Activated T-helper 9 cell treated with anti-CD3 and anti-CD28 coated beads, Interleukin-2, amount 50 U/mL, for 16 hours (primary cell): ENCODE measurements at places on chromosomes 4 and X.
A peak's percentile ranks its signal among the peaks of the same experiment; 100 is the strongest.

GRCh38 chr4:1009542-1010394 lies 1.7 kb upstream of the FGFRL1 start:
- peak; percentile 70 for DNase-seq

- DNase-seq: no peak
Measured at GRCh38 chrX:69139516-69139915, 25.7 kb downstream of the PJA1 start.

DNA sequence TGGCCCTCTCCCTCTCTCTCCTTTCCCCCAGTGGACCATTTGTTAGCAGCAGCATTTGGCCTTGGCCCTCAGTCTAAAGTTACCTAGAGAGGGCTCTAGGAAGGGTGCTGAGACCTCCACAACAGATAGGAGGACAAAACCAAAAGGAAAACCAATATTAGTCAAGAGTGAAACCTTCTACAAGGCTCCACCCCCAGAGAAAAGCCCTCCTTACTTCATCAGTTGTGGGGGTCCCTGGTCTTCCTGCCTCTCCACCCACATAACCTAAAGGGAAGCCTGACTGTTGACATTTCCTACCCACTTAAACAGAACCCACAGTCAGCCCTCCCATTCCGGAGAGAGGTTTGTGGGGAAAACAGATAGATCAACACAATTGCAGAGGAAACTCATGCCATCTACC lies 4.7 kb upstream of the CD40LG start:
- no peak for DNase-seq

DNA sequence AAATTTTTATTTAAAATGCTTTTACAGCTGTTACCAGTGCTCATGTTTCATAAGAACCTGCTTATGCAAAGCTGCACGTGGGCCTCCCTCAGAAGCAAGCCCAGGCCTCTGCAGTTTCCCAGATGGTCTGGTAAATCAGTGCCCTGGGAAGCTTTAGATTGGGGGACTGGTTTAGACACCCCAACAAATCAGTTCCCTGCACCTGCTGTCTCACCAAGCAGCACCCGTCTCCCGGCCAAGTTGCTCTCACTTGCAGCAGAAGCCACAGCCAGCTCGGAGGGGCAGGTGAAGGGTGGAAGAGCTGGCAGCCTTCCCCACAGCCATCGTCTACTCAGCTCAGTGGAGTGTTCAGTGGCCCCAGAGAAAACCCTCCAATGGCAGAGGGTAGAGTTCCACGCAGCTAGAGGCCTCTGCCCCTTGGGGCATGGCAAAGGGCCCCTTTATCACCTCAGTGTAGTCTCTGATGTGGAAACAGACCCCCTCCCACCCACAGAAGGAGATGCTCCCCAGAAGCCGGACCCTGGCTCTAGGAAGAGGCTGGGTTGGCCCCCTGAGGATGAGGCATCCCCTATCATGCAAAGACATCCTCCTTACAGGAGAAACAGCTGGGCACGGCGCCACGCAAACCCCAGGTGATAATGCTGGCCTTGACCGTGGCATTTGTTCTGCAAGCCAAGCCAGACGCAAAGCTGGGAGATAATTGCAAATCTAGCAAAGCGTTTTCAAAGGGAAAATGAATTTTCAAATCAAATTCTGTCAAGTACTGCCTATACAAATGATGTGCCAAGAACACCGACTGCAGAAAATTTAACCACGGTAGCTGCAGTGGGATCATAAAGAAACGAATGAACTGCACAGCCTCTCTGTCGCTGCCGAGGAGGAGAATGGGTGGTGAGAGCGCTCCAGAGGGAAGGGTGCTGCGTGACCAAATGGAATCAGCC lies 51.9 kb downstream of the ZFYVE28 start:
- DNase-seq: no peak

GRCh38 chrX:15515931-15516330 lies 15.3 kb downstream of the BMX start:
- DNase-seq: no peak

GRCh38 chrX:38882894-38883626 lies 81.8 kb downstream of the MID1IP1 start:
- no peak for DNase-seq

DNA sequence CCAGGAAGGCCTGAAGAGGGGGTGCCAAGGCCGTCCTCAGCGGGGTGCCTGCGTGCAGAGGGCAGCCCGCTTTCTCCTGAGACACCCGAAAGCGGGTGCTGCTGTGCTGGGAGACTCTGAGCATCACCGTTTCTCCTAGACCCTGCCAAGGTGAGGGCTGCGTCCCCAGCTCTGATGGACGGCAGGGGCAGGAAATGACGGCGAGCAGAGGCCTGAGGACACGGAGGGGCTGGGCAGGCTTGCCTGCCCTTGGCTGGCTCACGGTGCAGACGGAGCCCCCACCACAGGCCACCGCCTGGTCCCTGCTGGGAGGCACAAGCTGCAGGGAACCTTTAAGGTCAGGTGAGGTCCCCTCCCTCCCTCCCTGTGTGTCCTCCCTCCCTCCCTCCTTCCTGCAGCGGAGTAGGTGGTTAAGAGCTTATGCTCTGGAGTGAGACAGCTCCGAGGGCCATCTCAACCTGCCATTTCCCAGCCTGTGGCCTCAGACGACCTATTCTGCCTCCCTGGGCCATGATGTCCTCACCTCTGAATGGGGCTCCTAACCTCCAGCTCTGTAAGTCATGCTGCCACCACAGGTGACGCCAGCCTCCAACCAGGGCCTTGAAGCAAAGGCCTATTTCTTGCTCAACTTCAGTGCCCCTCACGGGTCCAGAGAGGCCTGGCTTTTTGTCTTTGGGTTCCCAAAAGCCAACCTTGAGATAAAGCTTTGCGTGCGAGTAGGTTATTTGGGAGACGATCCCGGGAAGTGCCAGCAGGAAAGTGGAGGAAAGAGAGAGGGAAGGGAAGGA lies 54.2 kb upstream of the GRPEL1 start:
- DNase-seq: no peak

GRCh38 chr4:120446051-120446567 lies 379.5 kb upstream of the MAD2L1 start:
- no peak for DNase-seq

- DNase-seq: no peak
Measured at GRCh38 chr4:780716-781492, 45.0 kb downstream of the CPLX1 start.

DNA sequence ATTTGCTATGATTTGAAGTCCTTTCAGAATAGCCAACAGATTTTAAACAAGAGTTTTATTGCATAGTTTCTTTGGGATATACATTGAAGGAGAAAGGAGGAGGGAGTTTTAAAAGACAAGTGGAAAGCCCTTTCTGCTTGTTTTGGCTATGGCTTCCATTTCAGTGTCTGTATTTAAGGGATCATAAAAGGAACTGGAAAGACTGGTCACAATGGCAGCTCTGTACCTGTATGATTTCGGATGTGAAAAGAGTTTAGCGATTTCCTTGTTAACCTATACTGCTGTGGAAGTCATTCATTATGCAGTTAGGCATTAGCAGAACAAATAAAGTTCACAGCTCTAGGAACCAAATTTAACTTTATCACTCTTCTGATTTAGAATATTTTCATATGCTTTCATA lies 60.7 kb downstream of the TET2 start:
- DNase-seq: no peak

- no peak for DNase-seq
Measured at GRCh38 chrX:136452614-136453013, 35.1 kb upstream of the BRS3 start.

DNA sequence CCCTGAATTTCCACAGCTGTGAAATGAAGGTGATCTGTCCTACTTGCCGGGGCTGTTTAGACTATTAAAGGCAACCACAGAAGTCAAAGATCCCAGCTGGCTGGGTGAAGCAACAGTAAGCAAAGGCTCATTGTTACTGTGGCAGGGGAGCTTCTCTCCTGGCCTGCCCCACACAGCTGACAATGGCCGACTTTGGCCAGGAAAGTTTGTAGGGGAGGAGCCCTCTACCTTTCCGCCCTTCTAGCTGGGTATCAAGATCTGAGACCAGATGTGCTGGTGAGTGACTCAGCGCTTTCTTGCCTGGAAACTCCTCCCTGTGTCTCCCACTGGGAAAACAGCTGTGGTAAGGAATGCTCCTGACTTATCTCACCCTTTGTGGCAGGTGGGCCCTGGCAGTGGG lies 21.1 kb downstream of the RASSF6 start:
- DNase-seq: no peak

- no peak for DNase-seq
Measured at GRCh38 chr4:150104404-150105027, 26.3 kb downstream of the DCLK2 start.

- no peak for DNase-seq
Measured at GRCh38 chrX:15334561-15334960, 762 bp downstream of the PIGA start.

DNA sequence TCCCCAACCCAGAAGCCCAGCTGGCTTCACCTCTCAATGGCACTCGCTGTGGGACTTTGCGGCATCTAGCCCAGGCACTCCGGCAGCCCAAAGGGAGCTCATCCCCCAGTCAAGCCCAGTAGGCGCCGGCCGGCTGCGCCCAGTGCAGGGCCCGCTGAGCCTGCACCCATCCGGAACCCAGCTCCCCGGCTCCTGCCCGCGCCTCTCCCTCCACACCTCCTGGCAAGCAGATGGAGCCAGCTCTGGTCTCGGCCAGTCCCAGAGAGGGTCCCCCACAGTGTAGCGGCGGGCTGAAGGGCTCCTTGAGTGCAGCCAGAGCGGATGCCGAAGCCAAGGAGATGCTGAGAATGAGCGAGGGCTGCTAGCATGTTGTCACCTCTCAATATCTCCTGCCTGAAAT lies 116.8 kb upstream of the UGT8 start:
- no peak for DNase-seq

GRCh38 chr4:6231663-6232165 lies 31.4 kb upstream of the JAKMIP1 start:
- no peak for DNase-seq

- DNase-seq: no peak
Measured at GRCh38 chrX:108307132-108308085, 130.8 kb downstream of the COL4A6 start.

DNA sequence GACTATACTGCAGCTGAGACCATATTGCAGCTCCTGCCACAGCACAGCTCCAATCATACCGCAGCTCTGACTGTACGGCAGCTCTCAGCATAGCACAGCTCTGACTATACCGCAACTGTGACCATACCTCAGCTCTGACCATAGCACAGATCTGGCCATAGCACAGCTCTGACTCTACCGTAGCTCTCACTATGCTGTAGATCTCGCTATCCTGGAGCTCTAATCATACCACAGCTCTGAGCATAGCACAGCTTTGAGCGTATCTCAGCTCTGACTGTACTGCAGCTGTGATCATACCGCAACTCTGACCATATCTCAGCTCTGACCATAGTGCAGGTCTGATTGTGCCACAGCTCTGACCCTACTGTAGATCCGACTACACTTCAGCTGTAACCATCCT lies 139.2 kb downstream of the ASMT start:
- DNase-seq: no peak

DNA sequence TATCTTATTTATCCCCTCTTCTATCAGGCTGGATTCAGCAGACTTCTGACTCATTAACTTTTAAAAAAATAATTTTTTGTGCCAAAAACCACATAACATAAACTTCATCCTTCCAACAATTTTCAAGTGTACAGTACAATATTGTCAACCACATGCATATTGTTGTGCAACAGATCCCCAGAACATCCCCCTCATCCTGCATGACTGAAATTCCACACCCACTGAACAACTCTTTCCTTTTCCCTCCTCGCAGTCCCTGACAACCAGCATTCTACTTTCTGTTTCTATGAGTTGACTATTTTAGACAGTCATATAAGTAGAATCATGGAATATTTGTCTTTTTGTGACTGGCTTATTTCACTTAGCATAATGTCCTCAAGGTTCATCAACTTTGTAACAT lies 2.2 kb upstream of the MID2 start:
- no peak for DNase-seq

GRCh38 chr4:129327637-129328036 lies 231.7 kb downstream of the C4orf33 start:
- DNase-seq: no peak

DNA sequence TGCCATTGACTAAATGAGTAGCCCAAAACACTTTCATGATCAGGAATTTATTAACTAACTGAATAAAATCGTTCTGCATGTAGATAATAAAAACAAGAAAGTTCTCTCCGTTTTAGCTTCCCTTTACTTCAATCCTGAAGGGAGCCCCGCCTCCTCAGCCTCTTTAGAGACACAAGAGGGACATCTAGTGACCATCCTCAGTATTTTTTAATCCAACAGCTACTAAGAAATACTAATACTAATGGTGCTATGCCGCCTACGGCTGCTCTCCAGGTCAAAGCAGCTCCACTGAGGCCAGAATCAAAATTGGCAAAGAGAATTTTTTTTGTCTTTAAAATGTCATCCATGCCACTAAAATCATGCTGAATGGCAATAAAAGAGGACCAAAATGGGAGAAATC lies 3.2 kb upstream of the PCDH19 start:
- no peak for DNase-seq

DNA sequence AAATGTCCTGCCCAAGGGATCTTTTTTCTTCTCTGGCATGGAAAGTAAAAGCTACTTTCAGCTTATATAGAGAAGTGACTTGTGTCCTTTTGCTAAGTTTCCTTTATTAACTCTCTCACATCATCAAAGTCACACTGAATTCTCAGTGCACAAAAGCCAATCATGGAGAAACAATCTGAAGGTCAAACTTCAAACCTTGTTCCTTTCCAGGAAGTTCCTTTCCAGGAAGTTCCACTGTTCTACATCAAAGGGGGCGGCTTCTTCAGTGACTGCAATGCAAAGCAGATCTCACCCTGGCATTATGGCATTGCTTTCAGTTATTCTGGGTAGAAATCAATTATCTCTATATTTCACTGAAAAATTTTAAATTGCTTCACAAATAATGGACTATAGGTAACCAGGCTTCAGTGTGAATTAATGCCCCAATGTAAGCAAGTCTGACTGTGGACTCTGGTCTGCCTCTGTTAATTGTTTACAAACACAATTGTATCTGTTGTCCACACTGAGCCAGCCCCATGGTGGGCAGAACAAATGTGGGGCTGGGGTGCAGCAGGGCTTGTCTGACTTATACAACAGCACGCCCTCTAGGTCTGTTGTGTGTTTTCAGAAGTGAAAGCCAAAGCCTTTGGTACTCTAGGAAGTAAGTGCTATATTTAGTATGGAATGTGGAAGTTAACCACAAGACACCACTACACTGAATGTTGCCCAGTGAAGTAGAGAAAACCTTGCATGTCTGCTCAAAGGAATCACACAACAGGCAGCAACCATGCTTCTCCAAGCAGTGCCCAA lies 98.8 kb downstream of the CDS1 start:
- no peak for DNase-seq

GRCh38 chr4:112673076-112673475 lies 36.1 kb downstream of the LARP7 start:
- no peak for DNase-seq

- no peak for DNase-seq
Measured at GRCh38 chr4:145635117-145635516, 15.9 kb downstream of the MMAA start.

GRCh38 chr4:7752649-7753048 lies 187.0 kb downstream of the AFAP1 start:
- DNase-seq: no peak

- DNase-seq: no peak
Measured at GRCh38 chr4:113183032-113183605, 133.7 kb downstream of the ANK2 start.

GRCh38 chr4:102589743-102590142 lies 88.6 kb downstream of the NFKB1 start:
- DNase-seq: no peak

GRCh38 chr4:54806351-54806750 lies 148.6 kb downstream of the KIT start:
- no peak for DNase-seq

GRCh38 chrX:17596061-17596460 lies 141.2 kb upstream of the SCML1 start:
- no peak for DNase-seq
